ENCODE measurements at places on chromosomes 2 and 18.

DNA sequence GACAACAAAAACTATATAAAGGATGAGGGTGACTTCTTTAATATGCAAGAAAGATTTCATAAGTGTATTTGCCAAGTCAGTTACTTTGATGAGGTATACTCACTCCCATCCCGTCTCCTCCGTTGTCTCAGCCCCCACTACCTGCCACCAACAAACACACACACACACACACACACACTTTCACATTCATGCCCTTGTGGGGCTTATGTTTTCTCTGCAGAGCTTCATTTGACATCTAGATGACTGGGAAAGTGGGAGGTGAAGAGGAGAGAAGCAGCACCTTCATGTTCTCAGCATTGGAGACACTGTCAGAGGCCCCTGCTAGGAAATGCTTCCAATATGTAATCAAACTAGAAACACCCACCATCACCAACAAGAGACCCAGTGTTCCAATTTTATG lies 22.5 kb upstream of the TXNDC2 start:
- DNase-seq: no peak

DNA sequence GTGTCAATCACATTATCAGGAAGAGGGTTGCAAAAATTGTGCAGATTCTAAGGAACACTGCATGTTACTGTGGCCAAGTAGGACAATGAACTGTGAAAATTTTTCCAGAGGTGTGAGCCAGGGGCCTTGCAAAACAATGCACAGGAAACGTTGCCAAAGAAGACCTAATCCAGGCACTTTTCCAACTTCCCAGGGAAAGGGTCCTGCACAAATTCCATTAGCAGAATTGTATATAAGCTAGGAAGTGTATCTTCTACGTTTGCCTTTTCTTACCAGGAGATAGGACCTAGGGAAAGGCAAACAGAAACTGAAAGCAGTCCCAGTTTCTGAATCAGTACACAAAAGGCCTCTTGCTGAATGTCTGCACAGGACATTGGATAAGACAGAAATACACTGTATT lies 1888.3 kb upstream of the CELF4 start:
- DNase-seq: no peak

- no peak for DNase-seq
Observed at GRCh38 chr18:79354350-79354749, 41.4 kb upstream of the NFATC1 start.

GRCh38 chr2:178928077-178928476 lies 120.9 kb upstream of the TTN start:
- DNase-seq: no peak

GRCh38 chr2:27973592-27973991 lies 83.1 kb downstream of the BABAM2 start:
- no peak for DNase-seq

- peak; percentile 26 for DNase-seq
Observed at GRCh38 chr18:363301-364085, 95.6 kb upstream of the THOC1 start.

DNA sequence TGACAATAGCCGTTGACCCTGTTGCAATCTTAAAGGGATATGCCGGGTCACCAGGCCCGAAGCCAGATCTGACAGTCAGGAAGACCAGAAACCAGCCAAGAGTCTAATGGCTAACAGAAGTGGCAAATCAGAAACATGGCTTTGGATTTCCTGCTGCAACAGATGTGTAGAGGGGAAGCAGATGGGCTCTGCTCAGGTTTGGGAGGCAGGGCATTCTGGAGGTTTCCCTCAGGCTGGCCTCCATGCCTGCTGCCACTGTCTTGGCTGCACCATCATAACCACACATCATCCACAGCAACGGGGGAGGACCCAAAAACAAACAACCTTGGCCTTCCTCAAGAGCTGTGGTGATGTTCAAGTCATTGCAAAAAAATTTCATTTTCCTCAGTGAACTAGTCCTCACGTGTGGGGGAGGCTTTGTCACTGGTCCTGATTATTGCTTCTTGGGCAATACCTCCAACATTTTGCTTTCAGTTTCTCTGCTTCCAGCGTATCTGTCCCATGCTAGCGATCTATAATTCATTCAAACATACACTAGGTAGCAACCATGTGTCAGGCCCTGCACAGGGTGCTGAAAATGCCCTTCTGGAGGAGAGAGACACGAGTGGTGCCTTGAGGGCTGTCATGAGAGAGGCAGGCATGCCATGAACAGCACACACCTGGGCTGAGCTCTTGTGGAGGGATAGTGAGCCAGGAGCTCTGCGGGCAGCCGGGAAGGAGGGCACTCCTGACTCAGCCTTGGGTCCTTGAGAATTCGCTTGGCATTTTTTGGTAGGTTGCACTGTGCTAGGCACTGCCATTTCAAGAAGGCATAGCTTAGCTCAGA lies 48.2 kb upstream of the LGALSL start:
- no peak for DNase-seq

DNA sequence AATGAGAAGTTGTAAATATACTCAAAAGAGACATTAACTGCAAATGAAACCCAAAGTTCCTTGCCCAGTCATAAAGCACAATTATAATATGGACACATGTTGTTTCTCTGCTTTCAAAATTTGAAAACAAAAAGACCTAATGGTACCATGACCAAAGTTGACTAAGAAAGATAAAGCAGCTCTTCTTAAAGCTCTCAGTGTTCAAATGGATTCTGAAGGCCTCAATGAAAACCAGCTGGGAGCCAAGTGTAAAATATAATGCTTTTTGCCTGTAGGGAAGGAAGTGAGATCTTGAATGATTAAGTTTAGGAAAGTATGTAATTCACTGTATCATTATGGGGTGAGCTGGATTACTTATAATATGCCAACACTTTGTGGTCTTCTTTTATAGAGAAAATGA lies 178.6 kb downstream of the SATB2 start:
- no peak for DNase-seq

- DNase-seq: peak; percentile 91
Observed at GRCh38 chr2:26330114-26330549, 15.8 kb upstream of the SELENOI start.

DNA sequence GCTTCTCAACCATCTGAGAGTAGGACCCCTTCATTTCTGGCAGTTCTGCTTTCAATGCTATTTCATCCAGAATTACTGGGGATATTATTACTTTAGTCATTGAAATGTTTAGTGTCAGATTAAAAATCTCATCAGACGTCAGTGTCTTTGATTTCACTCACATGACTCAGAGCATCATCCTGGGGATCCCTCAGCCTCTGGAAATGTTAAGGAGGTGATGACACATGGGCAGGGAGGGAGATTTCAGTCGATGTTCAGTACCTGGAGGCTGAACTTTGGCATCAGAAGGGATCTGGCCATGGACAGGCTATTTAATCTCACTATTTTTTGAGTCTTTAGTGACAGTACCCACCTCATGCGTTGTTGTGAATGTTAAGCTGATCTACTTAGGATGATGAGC lies 39.1 kb downstream of the OSBPL6 start:
- DNase-seq: no peak

DNA sequence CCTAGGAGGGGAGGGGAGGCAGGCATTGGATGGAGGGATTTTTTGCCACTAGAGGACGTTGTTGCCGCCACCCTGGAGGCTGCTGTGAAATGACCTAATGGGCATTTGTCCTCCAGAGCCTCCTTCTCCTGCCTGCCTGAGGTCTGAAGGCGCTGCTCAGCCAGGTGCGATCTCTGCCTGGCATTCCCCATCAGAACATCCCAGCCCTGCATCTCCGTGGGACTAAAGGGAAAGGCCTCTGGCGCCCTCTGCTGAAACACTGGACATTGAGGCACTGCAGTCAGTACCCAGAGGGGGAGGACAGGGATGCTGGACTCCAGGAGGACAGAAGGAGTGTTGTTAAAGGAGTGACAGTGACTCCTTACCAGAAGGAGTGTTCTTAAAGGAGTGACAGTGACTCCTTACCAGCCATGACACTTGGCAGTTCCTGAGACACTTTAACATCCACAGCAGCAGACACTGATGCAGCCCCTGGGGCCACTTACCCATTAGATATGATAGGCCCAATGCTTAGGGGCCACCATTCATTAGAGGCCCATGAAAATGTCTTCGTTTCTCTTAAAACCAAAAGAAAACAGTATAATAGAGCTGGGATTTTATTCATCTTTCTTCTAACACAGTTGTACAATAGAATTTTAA lies 17.0 kb downstream of the THNSL2 start:
- peak; percentile 16 for DNase-seq

DNA sequence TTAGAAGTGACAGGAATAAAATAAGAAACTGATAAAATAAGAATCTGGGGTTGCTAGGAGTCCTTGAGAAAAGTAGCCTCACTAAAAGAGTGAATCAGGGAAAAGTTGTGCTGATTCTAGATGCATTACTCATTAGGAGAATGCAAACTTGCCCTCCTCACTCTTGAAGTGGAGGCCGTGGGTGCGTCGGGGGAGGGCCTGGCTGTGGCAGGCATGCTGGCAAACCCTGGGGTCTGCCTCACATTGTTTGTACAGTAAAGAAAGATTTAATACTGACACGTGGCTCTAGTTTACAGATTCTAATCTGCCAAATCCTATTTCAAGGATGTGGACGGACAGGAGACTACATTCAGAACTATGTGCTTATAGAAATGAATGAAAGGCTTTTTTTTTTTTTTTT lies 41.9 kb downstream of the TANC1 start:
- DNase-seq: no peak

DNA sequence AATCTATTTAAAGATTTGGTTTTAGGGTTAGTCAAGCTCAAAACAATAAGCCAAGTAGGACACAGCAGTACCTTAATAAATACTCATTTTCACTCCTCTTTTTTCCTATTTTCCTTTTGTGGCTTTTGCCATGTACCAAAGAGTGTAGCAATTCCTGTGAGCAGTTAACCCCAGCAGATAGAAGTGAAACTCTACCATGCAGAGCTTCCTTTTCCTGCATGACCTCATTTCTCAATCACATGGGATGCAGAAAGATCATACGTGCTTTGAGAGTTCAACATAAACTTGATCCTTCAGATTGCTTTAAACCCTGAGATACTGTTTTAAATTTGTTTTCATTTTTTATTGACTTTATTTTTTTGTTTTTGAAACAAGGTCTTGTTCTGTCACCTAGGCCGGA lies 99.1 kb upstream of the ARHGAP15 start:
- peak; percentile 82 for DNase-seq

- no peak for DNase-seq
Observed at GRCh38 chr2:220665108-220665471, 907.0 kb downstream of the EPHA4 start.

DNA sequence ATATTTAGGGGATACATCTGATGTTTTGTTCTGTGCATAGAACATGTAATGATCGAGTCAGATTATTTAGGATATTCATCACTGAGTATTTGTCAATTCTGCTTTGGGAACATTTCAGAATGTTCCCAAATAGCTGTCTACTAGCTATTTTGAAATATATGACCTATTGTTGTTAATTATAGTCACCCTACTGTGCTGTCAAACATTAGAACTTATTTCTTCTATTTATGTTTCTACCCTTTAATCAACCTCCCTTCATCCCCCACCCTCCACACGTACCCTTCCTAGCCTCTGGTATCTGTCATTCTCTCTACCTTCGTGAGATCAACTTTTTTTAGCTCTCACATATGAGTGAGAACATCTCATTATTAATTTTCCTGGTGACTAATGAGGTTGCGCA lies 40.9 kb downstream of the ANKRD12 start:
- DNase-seq: no peak

DNA sequence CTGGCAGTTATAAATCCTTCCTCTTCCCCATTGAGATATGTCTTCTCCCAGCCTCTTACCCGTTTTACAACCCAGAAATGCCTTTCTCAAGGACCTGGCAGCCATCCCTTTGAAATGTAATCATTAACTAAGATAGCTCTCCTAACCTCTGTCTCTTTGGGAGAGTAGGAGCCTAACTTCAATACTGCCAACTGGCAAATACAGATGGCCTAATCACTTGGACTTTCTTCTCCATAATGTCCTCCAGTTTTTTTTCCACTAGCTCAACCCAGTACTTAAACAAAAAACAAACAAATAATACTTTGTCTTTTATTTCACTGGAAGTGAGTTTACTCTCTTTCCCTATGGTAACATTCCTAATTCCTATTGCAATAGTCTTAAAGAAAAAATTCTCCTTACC lies 1391.1 kb downstream of the SUCLG1 start:
- DNase-seq: no peak

DNA sequence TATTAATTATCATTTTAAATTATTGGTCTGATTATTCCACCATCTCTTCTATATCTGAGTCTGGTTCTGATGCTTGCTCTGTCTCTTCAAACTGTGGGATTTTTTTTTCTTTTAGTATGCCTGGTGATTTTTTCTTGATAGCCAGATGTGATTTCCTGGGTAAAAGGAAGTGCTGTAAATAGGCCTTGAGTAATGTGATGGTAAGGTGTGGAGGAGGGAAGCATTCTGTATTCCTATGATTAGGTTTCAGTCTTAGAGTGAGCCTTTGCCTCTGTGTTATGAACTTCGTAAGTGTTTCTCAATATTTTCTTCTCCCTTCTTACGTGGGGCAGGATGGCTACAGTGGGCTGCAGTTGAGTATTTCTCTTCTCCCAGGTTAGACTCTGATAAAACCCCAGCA lies 103.0 kb downstream of the EHBP1 start:
- no peak for DNase-seq

- no peak for DNase-seq
Observed at GRCh38 chr2:62831729-62832128, 126.2 kb downstream of the EHBP1 start.

GRCh38 chr2:240640939-240641338 lies 15.7 kb downstream of the GPR35 start:
- no peak for DNase-seq

DNA sequence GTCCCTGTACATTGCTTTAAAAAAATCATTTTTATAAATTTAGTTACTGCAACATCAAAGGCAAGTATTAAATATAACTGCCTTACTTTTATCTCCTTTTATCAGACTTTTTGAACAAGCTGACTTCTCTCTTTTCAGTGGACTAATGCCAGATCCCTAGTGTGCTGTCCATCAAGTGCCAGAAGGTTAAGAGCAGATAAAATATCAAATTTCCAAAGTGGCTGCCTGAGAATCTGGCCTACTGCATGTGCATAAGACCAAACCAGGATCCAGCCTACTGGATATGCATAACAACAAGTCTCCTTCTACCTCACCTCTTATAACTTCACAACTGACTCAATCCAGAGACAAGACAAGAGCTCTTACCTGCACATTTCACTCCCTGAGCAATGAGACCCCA lies 59.8 kb upstream of the CHRNA1 start:
- no peak for DNase-seq

- DNase-seq: no peak
Observed at GRCh38 chr2:106866641-106867040, 19.3 kb downstream of the ST6GAL2 start.

DNA sequence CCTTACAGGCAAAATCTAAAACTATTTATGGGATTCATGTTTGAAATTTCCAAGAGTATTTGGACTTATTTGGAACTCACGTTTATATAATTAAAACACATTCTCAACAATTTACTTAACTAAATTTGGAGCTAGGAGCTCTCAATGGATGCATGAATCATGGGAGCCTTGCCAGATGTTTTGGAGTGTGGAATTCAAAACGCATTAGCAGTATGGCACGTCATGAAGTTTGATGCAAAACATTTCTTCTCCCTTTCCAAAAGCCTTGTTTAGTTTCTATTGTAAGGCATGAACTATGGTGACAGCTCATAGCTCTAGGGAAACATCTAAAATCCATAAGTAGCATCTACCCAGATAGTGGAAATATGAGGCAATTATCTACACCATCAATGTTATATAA lies 701.6 kb downstream of the SATB2 start:
- no peak for DNase-seq
